Kidney (tissue), 22 donors: ENCODE measurements at places on chromosomes 3 and 15. TPM values are rescaled to one million over a fixed set of nuclear protein-coding genes. Genes with fewer than 3 reads are reported as not detected.

The CHRFAM7A gene
- total RNA-seq: 2.7 TPM

DNA sequence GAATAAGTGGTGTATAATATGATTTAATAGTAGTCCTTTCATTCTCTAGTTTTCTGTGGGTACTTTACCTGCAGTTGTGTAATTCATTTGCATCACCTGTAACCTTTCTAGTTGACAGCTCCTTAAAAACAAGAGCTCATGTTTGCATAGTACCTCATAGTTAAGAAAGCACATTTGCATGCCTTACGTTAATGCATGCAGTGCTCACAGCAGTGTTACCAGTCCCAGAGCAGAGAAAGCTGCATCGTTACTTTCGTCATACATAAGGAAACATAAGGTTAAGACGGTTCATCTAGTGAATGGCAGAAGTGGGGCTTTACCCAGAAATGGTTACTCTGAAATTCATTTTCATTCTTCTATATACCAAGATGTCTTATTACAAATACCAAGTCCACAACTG is 111.3 kb downstream of the AKAP13 start:
- no peak for DNase-seq

DNA sequence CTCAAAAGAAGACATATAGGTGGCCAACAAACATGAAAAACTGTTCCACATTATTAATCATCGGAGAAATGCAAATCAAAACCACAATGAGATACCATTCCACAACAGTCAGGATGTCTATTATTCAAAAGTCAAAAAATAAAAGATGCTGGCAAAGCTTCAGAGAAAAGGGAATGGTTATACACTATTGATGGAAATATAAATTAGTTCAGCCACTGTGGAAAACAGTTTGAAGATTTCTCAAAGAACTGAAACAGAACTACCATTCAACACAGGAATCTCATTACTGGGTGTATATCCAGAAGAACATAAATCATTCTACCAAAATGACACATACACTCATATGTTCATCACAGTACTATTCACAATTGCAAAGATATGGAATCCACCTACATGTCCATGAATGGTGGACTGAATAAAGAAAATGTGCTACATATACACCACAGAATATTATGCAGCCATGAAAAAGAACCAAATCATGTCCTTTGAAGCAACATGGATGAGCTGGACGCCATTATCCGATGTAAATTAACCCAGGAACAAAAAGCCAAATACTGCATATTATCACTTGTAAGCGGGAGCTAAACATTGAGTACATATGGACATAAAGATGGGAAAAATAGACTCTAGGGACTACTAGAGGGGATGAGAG is 32.7 kb upstream of the DGKG start:
- no peak for DNase-seq

The SLC24A5 gene
- not detected for total RNA-seq

The OR5K2 gene
- not detected for total RNA-seq

GRCh38 chr3:43959498-43960447 is 269.0 kb downstream of the ABHD5 start:
- no peak for DNase-seq

The GP5 gene
- 0.22 TPM for total RNA-seq
